ENCODE measurements at places on chromosomes 2 and 18.

DNA sequence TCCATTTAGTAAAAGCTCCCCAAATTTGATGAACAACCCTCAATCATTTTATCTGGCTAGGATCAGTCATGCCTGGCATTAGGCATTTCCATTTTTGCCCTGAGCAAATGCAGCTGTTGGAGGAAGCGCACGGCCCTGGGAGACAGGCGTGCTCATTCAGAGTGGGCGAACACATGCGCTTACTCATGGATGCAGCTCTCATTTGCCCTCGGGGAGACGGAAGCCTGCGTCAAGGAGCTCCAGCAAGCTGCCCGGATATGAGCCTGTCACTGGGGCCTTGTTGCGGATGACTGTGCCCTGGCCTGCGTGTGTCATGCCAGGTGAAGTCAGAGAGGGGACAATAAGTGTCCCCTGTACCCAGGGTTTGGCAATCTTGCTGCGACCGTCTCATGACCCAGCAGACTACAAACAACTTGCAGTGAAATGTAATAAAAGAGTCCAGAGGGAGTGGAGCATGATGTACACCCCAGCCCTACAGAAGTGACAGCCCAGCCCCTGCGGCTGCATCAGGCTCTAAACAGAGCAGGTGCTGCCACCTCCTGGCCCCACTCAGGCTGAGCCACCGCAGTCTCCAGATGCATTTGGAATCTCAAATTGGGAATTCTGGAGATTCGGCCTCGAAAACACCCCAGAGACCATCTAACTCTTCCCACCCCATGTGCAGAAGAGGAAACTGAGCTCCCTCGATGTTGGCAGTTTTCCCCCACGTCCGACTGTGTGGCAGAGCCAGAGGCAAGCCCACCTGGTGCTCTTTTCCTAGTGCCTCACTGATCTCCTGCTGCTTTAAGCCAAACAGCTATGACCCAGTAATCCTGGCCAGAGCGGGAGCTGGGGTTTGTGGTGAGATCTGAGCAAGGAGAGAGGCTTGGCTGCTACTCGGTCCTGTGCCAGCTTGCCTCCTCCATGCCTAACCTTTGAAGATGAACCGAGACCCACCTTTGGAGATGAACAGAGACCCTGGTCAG is 105.0 kb upstream of the ALK start:
- DNase-seq, result no peak

DNA sequence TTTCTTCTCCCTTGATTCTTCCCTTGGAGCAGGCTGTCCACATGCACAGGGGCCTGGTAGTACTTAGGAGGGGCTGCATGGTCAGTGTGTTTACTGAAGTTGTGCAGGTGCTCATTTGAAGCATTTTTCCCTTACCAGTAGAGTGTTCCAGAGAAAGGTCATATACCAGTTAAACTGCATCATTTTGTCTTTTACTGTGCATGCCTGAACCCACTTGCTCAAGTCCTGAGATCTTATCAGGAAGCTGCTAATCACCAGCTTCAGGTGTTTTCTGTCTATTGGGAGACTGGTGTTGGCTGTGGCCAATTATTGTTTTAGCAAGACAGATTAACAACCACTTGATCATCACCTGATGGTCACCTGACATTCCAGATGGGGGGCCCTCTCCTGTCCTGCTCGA is 676.6 kb downstream of the DPP10 start:
- no peak for DNase-seq

DNA sequence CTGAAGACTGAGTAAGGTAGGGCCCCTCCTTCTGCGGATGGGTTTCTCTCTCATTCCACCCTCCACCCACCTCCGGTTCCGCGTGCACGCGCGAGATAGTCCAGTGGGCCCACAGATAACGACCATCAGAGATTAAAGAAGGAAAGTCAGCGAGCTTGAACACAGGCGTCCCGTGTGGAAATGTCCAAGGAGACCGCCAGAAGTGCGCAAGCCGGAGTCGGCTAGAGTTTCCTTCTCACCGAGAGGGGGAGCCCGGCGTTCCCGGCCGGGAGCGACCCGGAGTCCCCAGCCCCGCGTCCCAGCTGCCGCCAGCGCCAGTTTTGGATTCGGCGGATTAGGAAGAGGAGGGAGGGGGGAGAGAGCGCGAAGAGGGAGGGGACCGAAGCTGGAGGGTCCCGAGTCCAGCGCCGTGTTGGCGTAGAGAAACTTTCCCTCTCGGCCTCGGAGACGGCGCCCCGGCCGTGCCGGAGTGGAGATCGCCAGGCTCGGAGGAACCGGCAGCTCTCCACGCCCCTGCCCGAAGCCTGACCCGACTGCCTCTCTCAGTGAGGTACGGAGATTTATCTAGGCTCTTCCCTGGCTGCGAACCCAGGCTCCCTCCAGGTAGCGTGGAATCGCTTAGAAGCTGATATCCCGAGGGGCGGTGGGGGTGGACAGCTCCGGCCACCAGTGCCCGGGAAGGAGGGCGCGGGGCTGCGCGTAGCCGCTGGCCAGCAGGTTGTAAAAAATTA is at the start of gene GULP1:
Gene GULP1 (plus strand): TSS at position 258 of the 731 bp plus-strand sequence. CDS start 185,829 bp downstream, outside the sequence.
- DNase-seq, result no peak

DNA sequence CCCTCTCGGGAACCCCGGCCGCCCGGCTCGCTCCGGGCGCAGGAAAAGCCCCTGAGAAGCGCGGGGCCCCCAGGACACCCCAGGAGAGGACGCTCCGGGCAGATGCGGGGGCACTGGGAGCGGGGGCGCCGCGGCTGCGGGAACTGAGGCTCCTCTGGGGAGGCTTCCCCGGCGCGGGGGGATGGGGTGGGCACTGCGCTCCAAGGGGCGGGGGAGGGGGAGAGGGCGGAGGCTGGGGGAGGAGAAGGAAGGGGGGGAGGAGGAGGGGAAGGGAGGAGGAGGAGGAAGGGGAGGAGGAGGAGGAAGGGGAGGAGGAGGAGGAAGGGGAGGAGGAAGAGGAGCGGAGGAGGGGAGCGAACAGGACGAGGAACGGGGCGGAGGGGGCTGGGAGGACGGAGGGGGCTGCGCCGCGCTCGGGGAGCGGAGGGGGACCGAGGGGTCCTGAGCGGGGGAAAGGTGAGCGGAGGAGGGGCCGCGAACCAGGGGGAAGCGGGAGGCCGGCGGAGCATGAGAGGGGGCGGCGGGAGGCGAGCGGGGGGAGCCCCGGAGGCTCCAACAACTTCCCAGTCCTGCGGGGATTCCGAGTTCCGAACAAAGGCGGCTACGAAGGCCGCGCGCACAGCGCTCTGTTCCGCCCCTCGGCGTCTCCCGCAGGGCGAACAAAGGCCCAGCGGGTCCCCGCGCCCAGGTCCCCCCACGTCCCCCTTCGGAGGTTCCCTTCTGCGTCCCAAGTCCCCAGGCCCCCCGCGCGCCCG is 742 bp downstream of the PXDN start:
- DNase-seq, result no peak

DNA sequence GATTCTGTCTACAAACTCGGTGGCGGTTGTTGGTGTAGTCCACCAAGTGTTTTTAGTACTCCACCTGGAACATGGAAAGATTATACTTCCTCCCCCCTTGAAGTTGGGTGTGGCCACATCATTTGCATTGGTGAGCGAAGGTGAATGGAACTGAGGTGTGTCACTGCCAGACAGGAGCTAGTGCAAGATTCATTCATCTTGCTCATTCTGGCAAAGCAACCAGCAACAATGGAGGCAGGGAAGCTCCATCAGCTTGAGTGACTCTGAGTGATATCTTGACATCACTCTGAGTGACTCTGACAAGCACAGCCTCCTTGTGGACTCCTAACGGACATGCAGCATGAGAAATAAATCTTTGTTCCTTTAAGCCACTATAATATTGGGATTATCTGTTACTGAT is 54.7 kb upstream of the SLC1A4 start:
- no peak for DNase-seq

DNA sequence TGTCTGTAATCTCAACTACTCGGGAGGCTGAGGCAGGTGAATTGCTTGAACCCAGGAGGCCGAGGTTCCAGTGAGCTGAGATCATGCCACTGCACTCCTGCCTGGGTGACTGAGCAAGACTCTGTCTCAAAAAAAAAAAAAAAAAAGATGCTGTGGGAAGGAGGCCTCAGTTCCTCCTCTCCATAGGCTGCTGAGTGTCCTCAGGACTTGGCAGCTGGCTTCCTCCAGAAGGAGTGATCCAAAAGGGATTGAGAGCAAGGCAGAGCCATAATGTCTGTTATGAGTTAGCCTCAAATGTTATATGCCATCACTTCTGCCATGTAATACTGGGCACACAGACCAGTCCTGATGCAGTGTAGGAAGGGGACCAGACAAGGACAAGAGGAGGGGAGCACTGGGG is 6.6 kb upstream of the NPC1 start:
- no peak for DNase-seq

GRCh38 chr18:9444549-9444948 is 30.8 kb upstream of the RALBP1 start:
- DNase-seq, result no peak

DNA sequence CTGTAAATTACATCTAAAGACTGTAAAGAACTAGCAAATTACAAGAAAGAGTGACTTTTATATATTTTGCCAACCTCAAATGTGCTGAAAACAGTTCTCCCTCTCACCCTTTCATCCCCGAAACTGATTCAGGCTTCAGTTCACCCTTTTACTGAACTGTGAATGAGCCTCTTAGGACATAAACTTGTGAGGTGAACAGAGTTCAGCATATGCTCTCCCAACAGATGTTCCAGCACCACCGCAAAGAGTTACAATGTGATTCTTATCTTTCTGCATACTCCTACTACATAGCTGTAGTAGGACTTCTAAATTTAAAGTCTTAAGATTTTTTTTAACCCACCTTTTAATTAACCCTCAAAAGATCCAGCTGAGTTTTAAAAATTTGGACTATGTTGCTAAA is 1.2 kb upstream of the ZCCHC2 start:
- DNase-seq, result no peak

GRCh38 chr2:140786585-140786984 is 1344.2 kb downstream of the LRP1B start:
- DNase-seq, result no peak

All from stimulated activated CD4-positive, alpha-beta T cell treated with anti-CD3 and anti-CD28 coated beads, Interleukin-1b, Interleukin-23, amount 100 ng/mL, for 24 hours (primary cell).